Stimulated activated CD4-positive, alpha-beta T cell treated with anti-CD3 and anti-CD28 coated beads, Interleukin-12 subunit alpha, Interleukin-12 subunit beta, amount 100 ng/mL, for 4 hours (primary cell): ENCODE measurements at places on chromosomes 3 and 15.
A peak's percentile ranks its signal among the peaks of the same experiment; 100 is the strongest.

DNA sequence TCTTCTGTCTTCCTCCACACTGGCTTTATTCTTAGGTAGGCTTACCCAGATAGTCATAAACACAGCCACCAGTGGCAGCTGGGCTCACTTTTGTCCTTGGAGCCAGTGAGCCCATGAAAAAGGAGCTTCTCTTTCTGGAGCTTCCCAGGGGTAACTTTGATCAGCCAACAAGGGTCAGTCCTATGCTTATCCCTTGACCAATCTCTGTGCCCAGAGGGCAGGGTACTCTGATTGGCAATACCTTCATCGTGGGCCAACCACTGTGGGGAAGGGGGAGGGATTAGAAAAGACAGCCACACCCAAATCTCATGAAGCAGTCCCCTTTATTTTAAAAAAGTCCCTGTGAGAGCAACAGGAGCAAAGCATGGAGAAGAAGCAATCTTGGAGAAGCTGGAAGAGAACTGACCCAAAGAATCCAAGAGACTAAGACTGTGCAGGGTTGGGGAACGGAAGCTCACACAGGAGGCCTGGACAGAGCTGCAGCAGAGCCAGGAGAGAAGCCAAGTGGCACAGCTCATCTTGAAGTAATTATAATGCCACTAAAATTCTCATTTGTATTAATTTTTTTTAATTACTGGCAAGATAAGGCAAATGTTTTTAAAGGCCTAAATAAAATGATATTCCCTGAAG is 70.4 kb downstream of the SSUH2 start:
- no peak for DNase-seq

DNA sequence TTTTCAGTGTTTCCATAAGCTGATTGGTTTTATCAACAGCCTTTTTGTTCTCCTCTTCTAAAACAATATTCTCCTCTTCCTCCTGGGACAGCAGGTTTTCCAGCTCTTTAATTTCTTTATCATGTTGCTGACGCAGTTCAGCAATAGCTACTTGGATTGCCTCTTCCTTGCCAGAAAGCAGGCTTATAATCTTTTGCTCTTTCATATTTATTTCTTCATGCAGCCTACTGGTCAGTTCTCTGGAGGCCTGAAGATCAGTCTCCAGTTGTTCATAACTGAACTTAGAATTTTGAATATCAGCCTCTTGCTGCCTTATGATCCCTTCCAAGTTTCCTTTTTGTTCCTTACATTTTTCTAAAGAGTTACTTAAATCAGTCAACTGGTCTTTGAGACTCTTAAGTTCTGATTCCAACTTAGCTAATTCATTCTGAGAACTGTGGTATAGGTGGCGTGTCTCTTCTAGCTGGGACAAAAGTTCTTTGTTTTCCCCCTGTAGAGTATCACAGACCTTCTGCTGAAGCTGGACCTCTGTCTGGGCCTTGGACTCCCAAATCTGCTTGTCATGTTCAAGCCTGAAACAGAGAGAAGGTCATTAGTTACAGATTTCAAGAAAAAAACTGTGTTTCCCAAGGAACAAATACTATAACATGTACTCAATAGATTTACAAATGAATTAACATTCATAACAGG is 31.5 kb upstream of the HCLS1 start:
- DNase-seq, result no peak

DNA sequence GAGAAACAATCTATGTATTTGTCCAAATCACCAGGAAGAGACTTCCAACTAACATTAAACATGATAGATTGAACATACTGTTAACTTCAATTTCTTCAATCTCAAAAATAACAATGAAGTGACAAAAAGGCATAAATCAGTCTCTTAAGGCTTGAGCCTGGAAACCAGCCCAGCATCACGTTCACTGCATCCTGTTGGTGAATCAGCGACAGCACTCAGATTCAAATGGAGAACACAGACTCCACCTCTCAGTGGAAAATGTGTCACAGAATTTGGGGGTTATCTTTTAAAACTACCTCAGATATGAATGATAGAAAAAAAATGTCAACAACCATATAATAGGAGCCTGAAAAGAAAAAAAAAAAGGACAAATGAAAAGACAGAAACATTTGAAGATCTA is 212.0 kb downstream of the MINAR1 start:
- no peak for DNase-seq

DNA sequence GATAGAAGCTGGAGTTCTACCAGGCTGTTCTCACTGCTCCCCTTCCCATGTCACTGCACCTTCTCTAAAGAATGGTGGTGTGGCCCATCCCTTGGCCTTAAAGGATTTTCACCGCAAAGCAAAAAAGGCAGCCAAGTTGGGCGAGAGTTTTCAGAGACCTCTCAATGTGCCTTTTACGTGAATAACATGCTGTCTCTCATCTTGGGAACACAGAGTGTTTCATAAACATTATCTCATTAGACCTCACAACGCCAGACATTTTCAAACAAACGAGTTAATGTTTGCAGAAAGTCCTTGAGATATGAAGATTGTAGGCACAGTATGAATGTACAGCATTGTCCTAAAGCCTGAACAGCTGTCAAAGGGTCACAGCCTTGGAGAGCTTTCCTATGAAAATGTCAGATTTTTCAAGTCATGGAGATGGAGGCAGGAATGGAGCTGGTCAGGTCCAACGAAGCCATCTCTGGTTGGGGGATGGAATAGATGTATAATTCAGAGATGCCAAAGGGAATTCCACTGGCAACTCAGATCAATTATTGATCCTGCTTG is 21.3 kb downstream of the TM4SF1 start:
- no peak for DNase-seq

DNA sequence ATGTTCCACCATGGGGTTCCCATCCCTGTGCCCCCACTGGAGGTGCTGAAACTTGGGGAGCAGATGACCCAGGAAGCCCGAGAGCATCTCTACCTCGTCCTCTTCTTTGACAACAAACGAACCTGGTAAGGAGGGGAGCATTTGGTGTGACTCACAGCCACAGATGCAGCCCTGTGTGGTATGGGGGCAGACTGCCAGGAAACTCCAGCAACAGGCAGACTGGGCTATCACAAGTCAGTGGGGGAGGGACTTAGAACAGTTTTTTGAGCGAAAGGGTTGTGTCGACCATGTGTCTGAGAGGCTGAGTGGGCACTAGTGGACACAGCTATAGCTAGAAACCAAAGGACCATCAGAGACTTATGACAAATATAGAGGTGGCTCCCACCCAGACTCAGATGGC is 3.4 kb upstream of the OGG1 start:
- no peak for DNase-seq

DNA sequence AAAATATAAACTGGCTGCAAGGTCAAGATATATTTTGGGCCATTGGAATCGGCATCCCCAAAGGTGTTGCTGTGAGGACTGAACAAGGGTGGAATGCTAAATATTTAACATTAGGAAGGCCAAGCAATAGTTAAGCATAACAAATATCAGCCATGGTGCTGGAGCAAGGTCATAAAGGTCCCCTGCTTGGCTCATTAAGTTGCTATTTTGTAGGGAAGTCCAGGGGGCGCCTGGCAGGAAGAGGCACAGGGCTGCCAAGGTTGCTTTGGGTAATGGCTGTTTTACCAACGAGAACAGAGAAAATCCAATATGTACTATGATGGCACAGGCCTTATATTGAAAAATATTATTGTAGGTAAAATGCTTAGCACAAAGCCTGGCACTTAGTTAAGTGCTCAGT is 62.2 kb downstream of the SLC15A2 start:
- DNase-seq, result no peak

DNA sequence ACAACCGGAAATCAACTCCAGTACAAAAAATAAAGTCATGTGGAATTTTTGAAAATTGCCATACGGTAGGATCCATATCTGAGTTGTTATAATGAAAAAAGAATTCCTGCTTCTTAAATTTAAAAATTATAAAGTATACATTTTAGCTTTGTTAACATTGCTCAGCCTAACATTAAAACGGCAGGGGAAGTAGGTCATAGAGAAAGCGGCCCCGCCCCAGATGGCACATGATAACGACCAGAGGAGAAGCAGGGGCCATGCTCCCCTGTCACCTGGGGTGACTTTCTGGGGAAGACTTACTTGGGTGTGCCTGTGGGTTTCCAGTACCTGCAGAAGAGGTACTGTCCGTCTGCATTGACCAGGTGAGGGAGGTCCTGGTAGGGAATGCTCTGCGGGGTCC is 921 bp downstream of the MGLL start:
- no peak for DNase-seq

DNA sequence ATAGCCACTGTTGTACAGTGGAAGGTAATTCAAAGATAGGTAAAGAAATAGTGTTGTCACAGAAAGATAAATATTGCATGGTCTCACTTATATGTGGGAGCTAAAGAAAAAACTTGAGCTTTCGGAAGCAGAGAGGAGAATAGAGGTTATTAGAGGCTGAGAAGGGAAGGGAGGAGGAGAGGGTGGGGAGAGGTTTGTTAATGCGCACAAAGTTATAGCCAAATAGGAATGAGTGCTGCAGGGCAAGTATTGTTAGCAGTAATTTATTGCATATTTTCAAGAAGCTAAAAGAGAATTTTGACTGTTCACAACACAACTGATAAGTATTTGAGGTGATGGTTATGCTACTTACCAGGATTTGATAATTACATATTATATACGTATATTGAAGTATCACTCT is 154.2 kb downstream of the GABRG3 start:
- no peak for DNase-seq

DNA sequence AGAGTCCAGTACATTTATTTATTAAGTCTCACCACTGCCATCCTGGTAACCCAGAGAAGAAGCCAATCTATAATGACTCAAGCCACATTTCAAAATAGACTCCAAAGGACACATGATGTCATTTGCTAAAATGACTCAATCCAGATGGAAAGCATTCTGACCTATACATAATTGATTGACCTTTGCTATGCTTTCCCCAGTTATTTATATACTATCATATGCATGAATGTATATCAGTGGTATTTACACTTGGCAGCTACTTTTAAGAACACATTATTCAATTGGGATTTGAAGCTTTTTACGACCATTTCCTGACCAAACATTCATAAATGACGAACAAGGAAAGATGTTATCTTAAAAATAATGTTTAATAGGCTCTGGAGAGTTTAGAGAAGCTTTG is 297.2 kb downstream of the FHIT start:
- DNase-seq, result no peak

- no peak for DNase-seq
Measured at GRCh38 chr3:190019006-190019405, 101.7 kb downstream of the P3H2 start.

DNA sequence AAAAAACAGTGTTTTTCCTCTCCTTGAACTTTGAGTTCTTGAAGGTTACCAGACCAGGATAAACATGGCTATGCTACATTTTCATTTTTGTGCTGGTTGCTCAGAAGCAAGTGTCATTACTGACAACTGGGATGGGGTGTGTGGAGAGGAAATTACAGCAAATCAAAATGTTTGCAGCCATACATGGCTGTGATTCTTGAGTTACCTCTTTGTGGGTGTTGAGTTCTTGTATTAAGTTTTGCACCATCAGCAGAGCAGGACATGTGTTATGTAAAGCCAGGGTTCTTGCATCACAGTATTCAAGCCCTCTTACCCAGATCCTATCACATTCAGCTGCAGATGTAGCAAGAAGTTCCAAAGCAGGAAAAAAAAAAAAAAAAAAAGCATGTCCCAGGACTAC is 53.9 kb upstream of the ATOSA start:
- DNase-seq, result no peak

GRCh38 chr3:42556089-42556632 is 25.6 kb downstream of the SEC22C start:
- no peak for DNase-seq

GRCh38 chr15:86034904-86035303 is 44.8 kb upstream of the AGBL1 start:
- no peak for DNase-seq

DNA sequence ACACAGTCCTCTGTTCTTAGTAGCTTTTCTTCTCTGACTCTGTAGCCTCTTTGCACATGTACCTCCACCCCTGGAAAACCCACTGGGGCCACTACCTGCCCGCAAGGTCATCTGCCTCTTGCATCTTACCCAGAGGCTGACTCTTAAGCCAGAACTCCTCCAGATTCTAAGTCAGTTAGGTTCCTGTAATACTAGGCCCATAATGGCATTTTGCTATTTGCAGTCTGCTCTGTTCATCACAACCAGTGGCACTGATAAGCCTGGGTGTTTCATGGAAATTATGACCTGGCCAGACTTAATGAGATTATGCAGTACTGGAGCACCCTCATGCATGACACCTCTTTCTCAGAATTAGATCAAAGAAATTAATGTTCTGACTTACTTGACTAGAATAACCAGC is 31.7 kb upstream of the ATG7 start:
- peak; percentile 8 for DNase-seq

DNA sequence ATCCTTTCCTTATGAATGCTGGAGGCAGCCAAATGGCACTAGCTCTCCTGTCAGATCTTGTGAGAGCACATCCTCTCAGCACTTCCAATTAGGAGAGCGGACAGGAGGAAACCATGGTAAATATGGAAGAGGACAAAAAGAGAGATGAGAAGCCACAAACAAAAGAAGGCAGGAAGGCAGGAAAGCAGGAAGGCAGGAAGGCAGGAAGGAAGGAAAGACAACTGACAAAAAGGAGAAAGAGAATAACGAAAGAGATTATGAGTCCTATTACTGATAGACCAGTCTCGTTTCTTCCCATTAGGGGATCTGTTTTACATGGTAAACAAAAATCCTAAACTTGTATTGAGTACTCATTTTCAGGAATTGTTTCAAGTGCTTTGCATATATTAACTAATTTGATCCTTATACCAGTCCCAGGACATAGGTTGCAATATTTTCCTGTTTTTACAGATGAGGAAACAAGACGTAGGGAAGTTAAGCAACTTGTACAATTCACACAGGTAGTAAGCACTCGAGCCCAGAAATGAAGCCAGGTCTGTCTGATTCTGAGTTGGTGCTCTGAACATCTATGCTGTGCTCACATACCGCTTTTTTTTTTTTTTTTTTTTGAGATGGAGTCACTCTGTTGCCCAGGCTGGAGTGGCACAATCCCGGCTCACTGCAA is 4.2 kb downstream of the BCL2A1 start:
- DNase-seq, result no peak

DNA sequence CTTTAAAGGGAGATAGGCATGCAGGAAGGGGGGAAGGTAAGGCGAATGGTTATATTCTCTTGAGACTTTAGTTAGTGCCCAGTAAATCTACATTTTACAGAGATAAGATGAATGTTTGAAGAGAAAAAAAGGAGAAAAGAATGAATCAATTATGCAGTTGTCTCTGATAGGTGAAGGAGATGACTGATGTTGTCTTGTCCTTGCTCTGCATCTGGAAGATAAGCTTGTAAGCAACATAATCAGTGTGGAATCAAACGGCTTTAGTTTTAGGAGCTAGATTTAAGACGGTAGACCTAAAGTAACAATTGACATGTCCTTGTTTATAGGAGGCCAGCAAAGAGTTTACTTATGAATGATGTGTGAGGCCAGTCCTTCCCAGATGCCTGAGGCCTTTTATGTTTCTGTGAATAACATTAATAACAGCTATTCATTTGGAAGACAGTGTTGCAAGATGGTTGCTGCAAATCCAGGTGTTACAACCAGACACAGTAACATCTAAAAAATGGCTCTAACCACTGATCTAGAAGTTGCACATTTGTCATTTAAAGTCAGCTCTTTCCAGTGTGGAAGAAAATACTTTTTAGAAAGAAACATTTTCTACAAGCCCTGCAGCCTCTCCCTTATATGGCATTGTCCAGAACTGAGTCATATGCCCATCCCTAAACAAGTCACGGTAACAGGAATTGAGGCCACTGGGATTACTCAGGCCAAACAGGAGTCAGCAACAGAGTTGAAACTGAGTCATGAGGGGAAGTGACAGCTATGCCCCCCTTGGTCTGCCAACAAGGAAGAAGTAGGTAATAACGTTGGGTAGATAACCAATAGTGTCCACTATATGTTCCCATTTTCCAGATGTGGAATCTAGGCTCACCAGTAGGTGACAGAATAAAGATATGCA is 77.5 kb upstream of the FBN1 start:
- DNase-seq, result no peak

- DNase-seq, result no peak
Measured at GRCh38 chr15:99906793-99907192, 173.6 kb upstream of the LYSMD4 start.
